ENCODE measurements at places on chromosomes 1 and 21. TPM values are rescaled to one million over a fixed set of nuclear protein-coding genes. Genes with fewer than 3 reads are reported as not detected.

CAMK1G gene
- total RNA-seq: 2.3 TPM

ADGRB2 gene
- 45.4 TPM for total RNA-seq

SIK1 gene
- total RNA-seq: 2.0 TPM

DNA sequence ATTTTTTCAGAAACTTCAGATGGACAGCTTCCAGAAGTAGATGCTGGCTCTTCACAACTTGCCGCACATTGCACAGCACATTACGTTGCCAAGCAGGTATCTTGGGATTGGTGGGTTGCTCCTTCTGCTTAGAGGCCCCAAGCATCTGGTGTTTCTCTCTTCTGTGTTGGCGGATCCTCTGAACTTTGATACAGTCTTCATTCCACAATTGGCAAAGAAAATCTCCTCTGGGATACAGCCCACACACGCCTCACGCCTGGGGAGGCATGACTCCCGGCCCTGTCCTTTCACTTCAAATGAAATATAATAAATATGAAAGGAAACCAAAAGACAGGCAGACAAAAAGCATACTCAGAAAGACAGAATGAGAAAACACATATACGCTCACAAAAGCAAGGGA, 72.3 kb upstream of the PPP2R5A start:
- no peak for DNase-seq

- no peak for DNase-seq
Observed at GRCh38 chr21:28257276-28257675, 735.4 kb downstream of the LTN1 start.

DNA sequence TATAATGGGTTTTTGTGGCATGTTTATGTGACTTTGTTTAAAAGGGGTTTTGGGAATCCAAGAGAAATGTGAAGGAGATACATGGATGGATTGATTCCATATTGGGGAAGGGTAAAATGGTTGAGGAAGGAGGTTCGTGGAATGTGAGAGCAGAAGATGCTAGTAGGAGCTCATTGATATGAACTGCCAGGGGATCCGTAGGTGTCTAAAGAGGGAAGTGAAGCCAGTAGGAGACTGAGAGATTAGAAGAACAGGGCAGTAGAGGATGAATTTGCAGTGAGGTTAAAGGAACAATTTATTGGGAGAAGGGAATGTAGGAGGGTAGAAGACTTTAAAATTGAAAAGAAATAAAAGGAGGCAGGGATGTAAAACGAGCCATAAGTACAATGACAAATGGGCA, 252.6 kb downstream of the GPR52 start:
- no peak for DNase-seq

DNA sequence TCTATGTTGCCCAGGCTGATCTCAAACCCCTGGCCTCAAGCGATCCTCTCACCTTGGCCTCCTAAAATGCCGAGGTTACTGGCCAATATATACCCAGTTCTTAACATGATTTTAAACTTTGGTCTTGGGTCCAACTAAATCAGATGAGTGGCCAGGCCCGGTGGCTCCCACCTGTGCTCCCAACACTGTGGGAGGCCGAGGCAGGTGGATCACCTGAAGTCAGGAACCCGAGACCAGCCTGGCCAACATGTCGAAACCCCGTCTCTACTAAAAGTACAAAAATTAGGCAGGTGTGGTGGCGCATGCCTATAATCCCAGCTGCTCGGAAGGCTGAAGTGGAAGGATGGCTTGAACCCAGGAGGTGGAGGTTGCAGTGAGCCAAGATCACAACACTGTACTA, 29.6 kb downstream of the TOMM20 start:
- DNase-seq: no peak

GRCh38 chr1:156705321-156705917, at the start of gene CRABP2:
CRABP2 (minus strand) TSS chr1:156705583; CDS start chr1:156705446, 137 bp downstream.
- DNase-seq: peak; percentile 55

DNA sequence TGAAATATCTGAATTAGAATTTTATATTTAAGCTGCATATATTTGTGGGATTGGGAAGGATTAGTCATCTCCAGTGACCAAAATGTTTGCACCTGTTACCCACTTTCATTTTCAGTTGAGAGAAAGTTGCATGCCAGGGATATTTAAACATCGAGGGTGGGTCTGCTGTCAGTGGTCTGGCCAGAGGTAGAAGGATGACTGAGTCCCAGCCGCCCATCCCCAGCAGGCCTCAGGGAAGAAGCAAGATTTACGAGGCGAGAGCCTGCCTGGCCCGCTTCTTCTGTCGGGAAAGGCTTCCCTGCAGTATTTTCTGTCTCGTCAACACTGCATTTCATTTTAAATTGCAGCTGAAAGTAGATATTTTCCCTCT, 1.4 kb upstream of the MAN1C1 start:
- DNase-seq: no peak

GRCh38 chr1:174946031-174946430, 53.7 kb upstream of the CACYBP start:
- DNase-seq: no peak

- no peak for DNase-seq
Observed at GRCh38 chr1:112927462-112927990, 28.5 kb downstream of the SLC16A1 start.

DNA sequence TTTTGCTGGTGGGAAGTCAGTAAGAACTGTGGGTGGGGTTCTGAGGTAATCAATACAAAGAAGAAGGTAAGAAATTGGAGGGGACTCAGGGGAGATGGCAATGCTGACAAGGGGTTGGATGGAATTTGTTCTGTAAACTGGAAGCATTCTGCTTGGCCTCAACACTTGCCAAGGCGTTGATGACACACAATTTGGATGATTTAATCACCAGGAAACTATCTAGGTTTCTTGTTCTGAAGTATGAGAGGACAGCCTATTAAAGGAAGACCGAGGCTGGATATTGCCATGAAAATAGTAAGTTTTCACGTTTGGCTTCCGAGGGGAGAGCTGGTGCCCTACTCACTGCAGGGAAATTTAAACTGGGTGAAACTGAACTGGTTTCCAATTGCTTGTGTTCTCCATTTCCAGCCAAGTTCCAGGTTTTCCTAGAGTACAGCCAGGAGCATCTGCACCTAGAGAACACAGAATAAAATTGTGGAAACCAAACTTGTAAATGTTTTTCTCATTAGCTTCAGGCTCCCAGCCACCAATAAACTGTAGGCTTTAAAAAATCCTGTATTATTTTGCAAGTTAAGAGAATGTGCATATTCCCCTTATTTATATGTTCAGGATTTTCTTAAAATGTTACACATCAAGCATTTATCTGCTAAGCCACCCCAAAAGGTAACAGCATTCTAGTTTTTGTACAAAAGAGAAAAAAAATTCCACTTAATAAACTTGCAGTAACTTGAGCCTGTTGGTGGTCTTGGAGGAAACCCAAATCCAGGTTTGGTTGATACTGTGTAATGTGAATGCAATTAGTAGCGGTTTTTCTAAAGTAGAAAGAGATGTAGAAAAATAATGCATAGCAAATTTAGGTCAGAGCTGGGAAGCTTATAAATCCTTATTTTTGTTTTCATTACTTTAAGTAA, 53.8 kb downstream of the ROR1 start:
- DNase-seq: peak; percentile 38

- peak; percentile 66 for DNase-seq
Observed at GRCh38 chr1:246566813-246567645, 773 bp downstream of the CNST start.

DNA sequence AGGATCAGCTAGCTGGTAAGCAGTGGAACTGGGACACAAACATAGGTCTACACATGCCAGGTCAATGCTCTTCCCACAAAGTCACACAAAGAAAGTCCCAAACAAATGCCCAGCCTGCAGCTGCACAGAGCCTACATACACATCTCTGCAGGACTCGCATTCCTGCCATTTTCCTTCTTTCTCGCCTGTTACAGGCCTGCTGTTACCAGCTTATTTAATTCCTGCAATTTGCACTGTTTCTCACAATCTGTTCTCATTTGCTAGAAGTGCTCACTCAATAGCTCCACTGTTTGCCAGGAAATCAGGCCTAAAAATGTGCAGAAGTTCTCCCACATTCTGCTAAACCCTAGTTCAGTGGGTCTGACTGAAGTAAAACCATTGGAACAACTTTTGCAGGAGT, 362.6 kb upstream of the C1orf87 start:
- DNase-seq: no peak

DNA sequence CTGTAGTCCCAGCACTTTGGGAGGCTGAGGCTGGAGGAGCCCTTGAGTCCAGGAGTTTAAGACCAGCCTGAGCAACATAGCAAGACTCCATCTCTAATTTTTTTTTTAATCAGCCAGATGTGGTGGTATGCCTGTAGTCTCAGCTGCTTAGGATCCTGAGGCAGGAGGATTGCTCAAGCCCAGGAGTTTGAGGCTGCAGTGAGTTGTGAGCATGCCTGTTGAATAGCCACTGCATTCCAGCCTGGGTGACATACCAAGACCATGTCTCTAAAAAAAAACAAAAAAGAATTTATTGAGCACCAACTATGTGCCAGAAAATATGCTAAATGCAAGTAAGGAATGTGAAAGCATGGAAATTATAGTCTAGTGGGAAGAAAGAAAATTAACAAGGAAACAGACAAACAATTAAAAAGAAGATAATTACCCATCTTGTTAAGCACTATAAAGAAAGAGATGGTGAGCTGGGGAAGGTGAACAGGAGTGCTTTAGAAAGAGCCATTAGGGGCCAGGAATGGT, 104.0 kb upstream of the ZNF678 start:
- no peak for DNase-seq
